HEK293T (cell line): ENCODE measurements at places on chromosomes 13 and 19.

DNA sequence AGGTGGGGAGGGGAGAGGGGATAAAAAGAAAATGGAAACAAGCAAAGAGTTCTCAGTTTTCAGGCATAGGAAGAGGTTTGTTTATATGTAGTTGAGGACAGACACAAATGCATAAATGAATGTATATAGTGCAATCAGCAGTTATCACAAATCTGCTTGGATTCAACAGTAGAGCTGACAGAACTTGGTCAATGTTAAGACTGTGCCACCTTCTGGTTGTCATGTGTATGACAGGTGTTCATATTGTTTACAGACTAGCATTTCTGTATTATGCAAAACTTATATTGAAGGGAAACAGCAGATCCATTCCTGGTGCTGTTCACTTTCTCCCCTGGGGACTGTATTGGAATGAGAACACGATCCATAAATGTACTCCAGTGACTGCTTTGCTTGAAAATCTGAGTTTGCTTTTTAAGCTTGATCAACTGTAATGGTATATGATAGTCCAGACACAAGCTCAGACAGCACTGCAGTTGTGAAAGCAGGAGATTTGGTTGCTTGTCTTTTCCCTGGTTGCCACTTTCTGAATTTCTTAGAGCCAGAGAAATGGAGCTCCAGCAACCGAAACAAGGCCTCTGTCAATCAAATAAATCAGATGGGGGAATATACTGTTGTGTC is 319.5 kb upstream of the OBI1 start:
- DNase-seq = peak; percentile 81

DNA sequence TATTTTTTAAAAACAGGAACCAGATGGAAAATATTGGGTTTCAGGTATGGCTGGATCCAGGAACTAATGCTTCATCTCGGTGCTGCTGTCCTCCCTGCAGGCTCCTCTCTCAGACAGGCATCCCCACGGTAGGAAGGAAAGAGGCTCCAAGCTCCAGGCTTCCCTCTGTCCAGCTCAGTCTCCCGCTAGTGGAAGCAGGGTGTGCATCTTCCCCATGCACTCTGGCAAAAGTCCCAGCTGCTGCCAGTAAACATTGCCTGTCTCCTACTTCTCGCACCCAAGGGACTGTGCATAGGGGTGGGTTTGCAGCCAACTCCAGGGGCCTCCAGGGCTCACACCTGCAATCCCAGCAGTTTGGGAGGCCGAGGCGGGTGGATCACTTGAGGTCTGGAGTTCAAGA is 29.2 kb downstream of the IL12RB1 start:
- no peak for DNase-seq

DNA sequence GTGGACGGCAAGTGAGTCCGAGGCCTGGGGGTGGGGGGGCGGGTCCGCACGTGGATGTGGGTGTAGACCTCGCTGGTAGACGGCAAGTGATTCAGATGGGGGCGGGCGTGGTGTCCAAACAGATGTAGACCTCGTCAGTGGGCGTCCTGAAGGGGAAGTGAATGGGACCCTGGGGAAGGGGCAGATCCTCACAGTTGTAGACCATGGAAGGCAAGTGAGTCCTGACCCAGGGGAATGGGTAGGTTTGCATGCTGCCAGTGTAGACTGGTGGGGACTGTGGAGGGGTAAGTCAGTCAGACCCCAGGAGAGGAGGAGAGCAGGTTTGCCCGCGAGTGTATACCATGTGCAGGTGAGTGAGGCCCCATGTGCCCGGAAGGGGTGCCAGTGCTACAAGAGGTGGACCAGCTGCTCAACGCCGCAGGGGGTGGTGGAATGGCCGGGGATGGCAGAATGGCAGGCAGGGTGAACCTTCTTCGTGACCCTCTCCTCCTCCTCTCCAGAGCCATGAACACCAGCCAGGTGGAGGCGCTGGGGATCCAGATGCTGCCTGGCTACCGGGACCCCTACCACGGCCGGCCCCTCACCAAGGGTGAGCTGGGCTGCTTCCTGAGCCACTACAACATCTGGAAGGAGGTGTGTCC is 22.1 kb downstream of the COLGALT1 start:
- no peak for DNase-seq

- DNase-seq = no peak
Observed at GRCh38 chr13:50359041-50359367, 343.8 kb downstream of the KCNRG start.

- no peak for DNase-seq
Observed at GRCh38 chr13:67806796-67807195, 576.7 kb upstream of the PCDH9 start.

DNA sequence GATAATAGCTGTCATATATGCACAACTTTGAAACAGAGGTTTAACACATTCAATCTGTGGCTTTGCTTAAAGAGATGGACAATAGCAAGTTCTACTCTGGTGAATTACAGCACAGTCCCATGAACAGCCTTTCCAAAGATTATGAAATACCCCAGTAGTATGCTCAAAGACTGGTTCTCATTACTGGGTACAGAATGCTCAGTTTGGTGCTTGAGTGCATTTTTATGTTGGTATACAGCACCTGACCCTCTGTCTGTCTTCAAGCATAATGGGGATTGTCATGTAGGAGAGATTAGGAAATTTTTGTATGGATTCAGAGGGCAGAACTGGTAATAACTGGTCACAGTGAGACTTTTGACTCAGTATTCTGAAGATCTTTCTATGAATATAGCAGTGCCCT is 7.6 kb downstream of the LMO7 start:
- no peak for DNase-seq

DNA sequence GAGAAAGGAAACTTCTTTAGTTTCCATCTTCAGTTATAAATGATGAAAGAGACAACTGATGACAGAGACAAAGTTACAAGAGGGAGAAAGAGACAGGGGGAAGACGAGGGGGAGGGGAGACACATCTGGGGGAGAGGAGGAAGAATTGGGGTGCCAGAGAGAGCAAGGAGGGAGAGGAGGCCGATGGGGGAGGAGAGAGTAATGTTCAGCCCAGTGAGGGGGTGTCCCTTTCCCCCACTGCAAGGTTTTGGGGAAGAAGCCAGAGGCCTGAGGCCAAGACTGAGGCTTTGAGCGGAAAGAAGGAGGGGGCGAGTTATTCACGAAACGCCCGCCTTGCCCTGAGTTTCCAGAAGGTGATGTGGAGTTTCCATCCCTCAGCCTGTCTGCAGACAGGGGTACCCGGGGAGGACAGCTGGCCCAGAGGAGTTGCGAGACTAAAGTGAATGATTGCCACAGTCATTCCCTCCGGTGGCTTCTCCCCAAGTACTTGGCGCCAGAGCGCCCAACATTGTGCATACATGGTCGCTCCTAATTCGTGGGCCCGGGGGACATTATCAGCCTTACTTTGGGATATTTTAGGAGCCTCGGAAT is 558 bp upstream of the PPAN start:
- no peak for DNase-seq

- peak; percentile 92 for DNase-seq
Observed at GRCh38 chr19:5031231-5032100, 62.6 kb downstream of the KDM4B start.

DNA sequence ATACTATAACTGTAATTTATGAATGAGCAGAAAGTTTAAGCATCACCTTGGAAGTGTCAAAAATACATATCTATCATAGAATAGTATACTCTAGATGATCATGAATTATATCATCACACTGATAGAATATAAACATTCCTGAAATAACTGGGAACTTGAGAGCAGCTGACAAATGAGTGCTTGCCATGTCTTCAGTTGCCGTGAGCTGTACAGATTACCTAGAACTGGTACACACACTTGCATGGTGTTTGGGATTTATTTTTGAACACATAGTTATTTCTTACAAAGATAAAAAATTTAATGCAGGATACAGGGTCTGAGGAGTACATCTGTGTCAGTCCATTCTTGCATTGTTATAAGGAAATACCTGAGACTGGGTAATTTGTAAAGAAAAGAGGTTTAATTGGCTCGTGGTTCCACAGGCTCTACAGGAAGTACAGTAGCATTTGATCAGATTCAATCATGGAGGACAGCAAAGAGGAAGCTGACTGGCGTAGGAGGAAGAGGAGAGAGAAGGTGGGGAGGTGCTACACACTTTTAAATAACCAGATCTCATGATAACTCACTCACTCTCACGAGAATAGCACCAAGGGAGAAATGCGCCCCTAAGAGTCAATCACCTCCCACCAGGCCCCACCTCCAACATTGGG is 60.4 kb upstream of the MBNL2 start:
- DNase-seq = no peak

GRCh38 chr19:5037936-5038335 is 69.0 kb downstream of the KDM4B start:
- DNase-seq = no peak

DNA sequence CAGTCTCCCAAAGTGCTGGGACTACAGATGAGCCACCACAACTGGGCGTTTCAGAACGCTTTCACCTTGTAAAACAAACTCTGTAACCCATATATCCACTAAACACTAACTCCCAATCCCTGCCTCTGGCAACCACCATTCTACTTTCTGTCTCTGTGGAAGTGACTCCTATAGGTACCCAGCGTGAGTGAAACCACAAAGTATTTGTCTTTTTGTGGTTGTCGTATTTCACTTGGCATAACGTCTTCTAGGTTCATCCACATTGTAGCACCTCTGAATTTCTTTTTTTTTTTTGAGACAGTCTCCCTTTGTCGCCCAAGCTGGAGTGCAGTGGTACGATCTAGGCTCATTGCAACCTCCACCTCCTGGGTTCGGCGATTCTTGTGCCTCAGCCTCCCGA is 44.8 kb downstream of the BRD4 start:
- no peak for DNase-seq

DNA sequence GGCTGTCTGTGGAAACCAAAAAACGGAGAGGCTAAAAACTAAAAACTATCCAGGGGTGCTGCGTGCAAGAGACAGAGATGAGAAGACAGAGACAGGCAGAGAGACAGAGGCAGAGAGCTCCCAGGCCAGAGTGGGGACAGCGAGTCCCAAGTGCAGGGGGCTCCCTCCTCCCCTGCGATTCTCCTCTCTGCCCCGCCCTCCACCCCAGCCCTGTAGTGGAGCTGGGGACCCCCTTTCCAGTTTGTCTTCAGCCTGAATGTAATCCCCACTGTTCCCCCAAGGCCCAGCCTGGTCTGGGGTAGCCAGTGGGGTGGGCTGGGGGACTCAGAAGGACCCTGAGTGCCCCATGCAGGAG is 2.0 kb downstream of the NFIC start:
- DNase-seq = no peak

DNA sequence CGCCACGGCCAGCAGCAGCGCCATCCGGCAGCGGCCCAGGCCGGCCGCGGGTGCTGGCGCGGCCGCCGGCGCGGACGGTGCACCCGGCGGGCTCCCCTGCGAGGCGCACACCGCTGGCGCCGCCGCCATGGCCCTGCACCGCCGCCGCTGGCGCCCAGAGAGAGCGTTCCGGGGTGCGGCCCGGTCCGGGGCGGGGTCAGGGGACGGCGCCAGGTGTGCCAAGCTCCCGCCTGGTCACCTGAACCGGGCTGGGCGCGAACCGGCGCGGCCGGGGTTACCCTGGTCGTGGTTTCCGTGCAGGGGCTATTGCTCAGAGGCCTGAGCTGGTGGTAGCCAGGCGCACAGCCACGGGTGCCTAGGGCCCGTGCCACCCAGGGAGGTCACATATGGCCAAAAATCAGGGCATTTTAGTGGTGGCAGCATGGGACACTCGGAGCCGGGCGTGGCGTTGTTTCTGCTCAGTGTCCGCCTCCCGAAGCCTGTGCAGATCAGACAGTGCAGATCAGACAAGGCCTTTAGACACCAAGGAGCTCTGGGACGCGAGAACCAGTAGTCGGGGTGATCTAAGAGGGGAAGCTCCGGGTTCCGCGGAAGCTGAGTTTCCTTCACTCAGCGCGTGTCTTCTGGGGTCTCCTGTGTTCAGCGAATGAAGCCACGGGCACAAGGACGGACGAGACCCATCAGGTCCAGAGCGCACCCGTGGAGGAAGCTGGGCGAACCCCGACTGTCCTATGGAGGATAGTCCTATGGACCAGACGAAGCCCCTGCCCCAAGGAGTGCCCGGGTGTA is at the start of gene TMEM238:
Gene TMEM238, minus strand, starts transcription at position 162 of the 789 bp plus-strand sequence. Its CDS starts 33 bp downstream, at position 129.
- no peak for DNase-seq

DNA sequence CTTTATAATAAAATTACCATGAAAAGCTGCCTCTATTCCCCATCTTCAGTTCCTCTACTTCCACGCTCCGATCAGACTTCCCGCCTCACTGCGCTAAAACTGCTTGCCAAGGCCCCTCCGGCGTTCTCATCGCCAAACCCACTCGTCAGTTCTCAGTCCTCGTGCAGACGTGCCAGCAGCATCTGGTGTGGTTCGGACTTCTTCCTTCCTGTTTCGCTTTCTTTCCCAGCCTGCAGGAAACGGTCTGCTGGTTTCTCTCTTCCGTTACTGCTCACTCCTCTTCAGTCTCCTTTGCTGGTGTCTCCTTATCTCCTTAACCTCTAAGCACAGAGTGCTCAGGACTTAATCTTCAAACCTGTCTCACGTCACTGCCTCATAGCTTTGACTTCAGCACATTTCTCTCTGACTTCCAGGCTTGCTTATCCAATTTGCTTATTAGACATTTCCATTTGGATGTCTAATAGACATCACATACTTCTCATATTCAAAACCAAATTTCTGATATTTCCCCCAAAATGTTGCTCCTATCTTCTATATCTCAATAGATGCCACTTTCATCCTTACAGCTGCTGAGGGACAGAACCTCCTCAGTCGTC is 40.3 kb downstream of the RCBTB2 start:
- DNase-seq = no peak

DNA sequence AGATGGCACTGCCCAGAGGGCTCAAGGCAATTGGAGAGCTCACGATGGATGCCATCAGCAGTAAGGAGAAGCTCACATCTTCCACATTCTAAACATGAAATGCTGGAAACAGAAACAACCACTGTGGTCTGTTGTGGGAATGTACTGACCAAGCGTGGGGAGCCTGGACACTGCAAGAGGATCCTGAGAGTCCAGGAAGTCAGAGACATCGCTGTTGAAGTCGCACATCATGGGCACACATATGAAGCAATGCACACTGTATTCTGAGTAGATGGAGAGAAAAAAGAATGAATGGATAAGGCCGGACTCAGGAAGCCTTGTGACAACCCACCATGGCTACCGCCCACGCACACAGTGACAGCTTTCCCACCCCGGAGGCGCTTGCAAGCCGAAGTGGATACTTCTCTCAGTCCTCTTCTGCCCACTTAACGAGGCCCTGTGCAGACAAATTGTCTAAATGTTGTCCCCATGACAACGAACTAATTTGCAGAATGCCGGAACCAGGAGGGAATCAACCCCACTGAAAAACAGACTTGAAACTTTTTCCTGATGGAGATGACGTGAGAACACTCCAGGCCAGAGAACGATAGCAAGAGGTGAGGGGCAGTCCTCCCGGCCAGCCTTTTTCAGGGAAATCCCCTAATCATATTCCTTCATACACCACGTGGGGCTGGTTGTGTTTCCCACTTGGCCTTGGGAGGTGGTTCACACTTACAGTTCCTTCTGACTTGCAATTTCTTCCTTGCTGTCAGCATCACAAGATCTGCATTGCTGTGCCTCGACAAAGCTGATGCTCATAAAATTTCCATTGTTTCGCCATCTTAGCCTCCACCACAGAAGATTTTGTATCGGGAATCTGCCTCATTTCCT is 109.6 kb upstream of the SERP2 start:
- DNase-seq = no peak
